Uterus (tissue), 4 donors: ENCODE measurements at places on chromosomes 4 and X. TPM values are rescaled to one million over a fixed set of nuclear protein-coding genes. Genes with fewer than 3 reads are reported as not detected.
A peak's percentile ranks its signal among the peaks of the same experiment; 100 is the strongest.

Gene DKC1
- total RNA-seq = 7.1 TPM

Gene RPL39
- 2,055 TPM for total RNA-seq

Gene TBX22
- 1.1 TPM for total RNA-seq

Gene TLR1
- total RNA-seq = 6.1 TPM

DNA sequence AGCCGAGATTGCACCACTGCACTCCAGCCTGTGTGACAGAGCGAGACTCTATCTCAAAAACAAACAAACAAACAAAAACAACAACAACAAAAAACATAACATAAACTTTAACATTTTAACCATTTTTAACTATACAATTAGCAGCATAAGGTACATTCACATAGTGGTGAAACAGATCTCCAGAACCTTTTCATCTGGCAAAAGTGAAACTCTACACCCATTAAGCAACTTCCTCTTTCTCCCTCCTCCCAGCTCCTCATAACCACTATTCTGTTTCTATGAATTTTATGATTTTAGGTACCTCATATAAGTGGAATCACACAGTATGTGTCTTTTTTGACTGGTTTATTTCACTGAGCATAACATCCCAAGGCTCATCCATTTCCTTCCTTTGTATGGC, 103.6 kb downstream of the FAM13A start:
- no peak for DNase-seq

DNA sequence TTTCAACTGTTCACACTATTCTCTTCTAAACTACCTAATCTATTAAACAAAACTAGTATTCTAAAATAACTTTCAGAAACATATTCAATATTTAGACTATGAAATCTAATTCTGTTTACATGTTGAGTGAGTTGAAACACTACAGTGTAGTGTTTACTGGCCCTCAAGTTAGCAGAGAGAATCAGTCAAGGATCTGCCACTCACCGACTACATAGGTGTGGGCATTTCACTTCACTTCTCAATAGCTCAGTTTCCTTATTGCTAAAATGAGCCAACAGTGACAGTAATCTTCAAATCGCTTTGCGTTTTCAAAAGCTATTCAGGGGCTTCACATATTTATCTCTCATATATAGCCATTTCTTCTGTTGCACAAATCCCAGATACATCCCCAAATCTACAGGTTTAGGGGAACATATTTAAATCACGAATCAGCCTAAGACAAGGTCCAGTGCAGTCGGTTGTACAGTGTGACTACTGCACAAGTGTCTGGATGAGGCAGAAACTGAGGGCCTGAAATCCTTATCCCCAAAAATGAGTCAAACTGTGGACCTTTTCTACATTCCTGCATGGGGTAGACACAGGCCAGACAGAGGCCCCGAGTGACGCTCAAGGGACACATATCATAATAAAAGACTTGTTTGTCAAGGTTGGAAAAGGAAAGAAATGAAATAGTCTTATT, 129.8 kb downstream of the PPP3CA start:
- no peak for DNase-seq

GRCh38 chr4:172356016-172356415, 542.8 kb downstream of the GALNTL6 start:
- DNase-seq = no peak

DNA sequence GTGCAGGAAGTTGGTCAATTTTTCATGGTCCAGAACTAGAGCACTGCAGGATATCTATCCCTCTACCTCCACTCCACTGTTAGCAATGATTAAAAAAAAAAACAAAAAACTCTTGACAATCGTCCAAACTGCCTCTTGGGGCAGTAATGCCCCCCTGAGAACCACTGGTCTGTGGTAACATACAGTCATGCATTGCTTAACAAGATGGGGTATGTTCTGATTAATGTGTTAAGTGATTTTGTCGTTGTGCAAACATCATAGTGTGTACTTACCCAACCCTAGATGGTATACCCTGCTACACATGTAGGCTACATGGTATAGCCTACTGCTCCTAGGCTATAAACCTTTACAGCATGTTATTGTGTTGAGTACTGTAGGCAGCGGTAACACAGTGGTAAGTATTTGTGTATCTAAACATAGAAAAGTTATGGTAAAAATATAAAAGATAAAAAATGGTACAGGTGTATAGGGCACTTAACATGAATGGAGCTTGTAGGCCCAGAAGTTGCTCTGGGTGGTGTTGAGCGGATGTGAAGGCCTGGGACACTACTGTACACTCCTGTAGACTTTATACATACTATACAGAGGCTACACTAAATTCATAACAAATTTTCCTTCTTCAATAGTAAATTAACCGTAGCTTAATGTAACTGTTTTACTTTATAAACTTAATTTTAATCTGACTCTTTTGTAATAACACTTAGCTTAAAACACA, 34.1 kb downstream of the ART3 start:
- no peak for DNase-seq

DNA sequence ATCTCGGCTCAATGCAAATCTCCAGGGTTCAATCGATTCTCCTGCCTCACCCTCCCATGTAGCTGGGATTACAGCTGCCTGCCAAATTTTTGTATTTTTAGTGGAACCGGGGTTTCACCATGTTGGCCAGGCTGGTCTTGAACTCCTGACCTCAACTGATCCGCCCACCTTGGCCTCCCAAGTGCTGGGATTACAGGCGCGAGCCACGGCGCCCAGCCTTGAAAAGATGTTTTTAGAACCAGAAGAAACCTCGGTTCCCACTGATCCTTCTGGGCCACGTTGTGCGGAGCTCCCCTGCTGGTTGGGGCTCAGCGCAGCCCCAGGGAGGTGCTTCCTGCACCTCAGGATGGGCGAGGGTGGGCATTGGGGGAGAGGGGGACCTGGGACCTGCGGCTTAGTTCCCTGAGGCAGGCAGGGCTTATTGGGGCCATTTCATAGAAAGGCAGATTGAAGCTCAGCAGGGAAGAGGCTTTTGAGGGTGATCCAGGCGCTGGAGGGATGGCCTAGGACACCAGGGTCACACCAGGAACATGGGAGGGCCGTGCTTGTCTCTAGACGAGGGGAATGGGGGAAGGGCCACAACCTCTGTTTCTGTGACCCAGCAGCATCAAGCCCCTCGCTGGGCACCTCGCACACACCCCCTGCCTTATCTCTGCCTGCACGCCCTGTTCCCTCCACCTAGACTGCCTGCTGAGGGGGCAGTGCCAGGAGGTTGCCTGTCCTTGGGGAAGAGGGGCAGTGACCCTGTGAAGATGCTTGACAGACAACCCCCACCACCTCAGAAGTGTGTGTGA, 6.3 kb upstream of the ADD1 start:
- DNase-seq = peak; percentile 17
